ENCODE measurements at places on chromosomes 13 and 19.

GRCh38 chr19:39342647-39343305 is 555 bp downstream of the SAMD4B start:
- DNase-seq: no peak

- DNase-seq: no peak
Measured at GRCh38 chr19:29491491-29491890, 34.3 kb upstream of the VSTM2B start.

DNA sequence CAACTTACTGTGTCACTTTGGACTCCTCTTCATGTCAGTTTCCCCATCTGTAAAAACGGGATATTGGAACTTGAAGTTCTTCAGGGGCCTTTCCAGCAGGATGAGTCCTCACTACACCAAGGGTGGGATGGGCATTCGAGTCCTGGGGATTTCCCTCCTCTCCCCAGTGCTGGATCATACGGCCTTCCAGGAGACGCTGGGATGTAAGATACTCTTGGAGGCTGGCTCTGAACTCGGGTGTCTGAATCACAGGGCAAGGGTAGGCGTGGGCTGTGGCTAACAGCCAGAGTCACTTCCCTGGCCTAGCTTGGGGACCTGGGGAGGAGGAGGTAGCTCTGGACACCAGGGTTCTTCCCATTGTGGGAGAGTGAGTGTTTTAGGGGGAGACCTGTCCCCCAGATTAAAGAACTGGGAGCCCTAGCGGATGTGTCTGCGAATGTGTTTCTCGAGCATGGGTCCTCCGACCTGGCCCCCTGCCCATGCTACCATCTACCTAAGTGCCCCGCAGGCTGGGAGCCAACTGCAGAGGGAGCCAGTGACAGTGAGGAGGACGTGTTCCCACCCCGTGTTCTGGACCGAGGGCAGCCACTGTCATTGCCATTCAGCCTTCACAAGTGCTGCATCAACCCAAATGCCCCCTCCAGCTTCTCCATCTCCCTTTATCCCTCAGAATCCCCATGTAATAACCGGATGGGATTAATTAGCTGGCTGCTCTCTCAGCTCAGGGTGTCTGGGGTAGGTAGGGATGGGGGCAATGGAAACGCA is 2.4 kb upstream of the CYTH2 start:
- no peak for DNase-seq

DNA sequence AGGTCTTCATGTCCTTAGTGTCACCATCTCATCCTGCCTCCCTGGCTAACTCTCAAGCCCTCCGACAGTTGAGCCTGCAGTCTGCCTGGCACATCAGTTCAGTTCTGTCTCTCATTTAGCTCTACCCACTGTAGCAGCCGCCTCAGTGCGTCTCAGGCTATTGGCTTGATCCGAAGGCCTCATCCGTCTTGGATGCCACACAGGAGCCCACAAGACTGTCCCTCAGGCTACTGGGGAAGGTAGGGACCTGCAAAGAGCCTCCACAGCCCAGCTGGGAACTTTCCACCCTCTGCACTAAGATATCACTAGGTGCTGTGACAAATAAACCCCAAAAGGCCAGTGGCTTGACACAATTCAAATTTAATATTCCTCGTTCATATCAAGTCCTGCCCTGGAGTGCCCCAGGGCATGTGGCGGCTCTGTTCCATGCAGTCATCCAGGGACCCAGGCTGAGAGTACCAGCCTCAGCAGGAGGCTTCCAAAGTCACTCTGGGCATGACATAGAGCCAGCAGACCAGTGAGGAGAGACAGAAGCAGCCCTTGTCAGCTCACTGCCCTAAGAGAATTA is 5.7 kb downstream of the VSTM2B start:
- DNase-seq: no peak

- DNase-seq: no peak
Measured at GRCh38 chr13:102692491-102692826, 2.4 kb downstream of the METTL21C start.

- peak; percentile 61 for DNase-seq
Measured at GRCh38 chr19:29704562-29705558, 10.2 kb downstream of the C19orf12 start.

DNA sequence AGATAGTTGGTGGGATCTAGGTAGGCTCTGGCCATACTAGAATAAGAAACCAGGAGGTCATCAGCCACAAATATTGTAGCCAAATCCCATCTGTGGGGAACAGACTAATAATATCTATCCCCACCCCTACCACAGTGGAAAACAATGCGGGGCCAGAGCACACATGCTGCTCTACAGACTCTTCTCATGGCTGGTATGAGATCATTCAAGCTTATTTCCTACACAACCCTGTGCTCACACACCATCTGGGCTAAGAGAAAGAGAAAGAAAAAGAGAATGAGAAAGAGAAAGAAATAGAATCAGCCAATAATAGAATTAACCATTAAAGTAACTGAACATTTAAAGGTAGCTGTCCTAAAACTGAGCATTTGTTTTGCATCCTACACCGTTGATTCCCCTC is 1268.4 kb upstream of the SPRY2 start:
- no peak for DNase-seq

- DNase-seq: no peak
Measured at GRCh38 chr19:32672841-32673240, 2.1 kb downstream of the ANKRD27 start.

GRCh38 chr13:94073007-94073744 is 406.3 kb downstream of the DCT start:
- DNase-seq: no peak

DNA sequence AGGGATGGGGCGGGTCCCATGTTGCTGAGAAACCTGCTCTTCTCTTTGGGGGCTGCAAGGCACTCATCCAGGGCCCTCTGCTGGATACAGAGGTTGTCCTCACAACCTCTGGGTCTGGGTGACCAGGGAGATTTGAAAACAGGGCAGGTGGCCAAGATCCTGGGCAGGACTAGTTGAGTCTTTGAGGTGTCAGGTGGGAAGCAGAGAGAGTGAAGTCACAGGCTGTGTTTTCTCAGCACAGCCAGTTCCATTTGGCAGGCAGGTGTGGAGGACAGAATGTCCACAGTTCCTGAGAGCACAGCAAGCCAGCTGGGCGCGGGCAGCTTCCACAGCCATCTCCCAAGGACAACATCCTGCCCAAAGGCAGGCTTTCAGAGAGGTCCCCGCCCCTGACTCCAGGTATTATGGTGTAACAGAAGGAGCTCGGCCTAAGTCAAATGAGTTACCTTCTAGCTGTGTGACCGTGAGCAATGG is 118.8 kb downstream of the NUFIP1 start:
- no peak for DNase-seq

All from GM10248 (cell line).